ENCODE measurements at places on chromosomes 16 and 17.

DNA sequence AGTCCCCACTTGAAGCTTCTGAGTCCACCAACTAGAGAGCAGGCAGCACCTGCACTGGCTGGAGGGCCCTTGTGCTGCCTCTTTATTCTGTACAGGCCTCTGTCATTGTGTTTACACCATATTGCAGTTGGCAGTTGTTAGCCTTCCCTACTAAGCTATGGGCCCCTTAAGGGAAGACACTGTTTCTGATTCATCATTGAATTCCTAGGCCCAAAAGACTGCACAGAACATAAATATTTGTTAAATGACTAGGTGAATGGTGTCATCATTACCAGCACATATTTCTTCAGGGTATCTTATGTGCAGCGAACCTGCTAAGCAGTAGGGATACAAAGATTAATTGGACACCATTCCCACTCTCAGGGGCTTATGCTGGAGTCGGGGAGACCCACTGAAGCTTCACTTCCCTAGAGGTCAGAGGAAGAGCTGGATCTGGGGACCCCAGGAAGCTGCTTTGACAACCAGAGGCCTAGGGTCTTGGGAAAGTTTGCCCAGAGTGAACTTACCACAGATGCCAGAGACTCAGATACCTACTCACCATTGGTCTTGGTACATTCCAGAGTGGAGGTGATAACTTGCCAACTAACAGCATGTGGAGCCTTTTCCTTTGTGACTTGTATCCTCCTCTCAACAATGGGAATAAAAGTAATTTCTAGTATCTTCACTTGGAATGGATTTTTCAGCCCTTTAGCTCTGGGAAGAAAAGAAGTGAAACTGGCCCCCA, 28.7 kb upstream of the DDX52 start:
- DNase-seq, result no peak

DNA sequence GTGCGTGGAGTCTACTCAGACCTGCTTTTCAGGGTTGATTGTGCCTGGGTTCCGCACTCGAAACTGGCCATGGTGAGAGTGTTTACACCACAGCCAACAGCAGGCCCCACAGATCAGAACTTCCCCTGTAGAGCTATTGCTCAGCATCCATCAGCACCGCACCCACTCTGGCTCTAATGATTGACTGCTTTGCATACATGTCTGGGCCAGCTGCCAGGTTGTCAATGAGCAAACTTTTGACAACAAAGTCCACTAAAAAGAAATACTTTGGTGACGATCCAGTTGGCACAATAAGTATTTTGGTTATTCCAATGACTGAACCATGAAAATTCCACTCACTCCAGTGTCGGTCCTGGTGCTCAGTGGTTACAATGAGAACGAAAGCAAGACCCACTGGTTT, 190.7 kb downstream of the FOXL1 start:
- peak; percentile 74 for DNase-seq

- no peak for DNase-seq
These were observed 2.9 kb upstream of the KRTAP3-3 start for GRCh38 chr17:40996829-40997228.

DNA sequence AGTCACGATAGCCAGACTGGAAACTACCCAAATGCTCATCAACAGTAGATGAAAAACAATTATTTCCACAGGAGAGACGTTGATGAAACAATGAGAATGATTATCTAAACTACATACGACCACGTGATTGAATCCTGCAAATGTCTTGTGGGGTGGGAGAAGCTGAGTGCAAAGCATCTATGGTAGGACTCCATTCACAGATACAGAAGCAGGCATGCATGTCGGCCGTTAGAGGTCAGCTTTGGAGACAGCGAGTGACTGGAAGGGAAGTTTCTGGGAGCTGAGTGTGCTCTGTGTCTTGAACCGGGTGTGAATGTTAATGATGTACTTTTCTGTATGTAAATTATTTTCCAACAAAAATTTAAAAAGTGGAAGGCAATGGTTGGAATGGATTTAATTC, 71.5 kb upstream of the DNAJA2 start:
- DNase-seq, result no peak

GRCh38 chr17:59617156-59617732, 2.5 kb upstream of the CLTC start:
- DNase-seq, result no peak

- DNase-seq, result no peak
These were observed 57.1 kb downstream of the PRMT7 start for GRCh38 chr16:68367891-68368290.

GRCh38 chr17:11387610-11388009, 146.6 kb downstream of the SHISA6 start:
- DNase-seq, result no peak

DNA sequence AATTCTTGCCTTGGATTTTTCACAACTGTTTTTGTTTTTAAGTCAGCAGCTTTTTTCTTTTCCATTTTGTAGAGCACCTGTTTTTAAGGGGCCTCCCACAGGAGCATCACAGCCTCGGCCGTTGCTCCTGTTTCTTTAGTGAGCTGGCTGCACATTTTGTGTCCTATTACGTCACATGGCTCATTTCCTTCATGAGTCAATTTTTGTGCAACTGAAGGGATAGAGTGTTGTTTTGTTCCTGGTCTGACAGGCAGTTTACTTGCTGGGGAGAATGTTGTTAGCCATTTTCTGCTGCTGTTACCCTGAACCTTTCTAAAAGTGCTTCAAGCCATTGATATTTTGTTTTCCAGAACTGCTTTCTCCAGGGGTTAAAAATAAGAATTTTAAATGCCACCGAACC, 45.0 kb upstream of the CRISPLD2 start:
- DNase-seq, result no peak

DNA sequence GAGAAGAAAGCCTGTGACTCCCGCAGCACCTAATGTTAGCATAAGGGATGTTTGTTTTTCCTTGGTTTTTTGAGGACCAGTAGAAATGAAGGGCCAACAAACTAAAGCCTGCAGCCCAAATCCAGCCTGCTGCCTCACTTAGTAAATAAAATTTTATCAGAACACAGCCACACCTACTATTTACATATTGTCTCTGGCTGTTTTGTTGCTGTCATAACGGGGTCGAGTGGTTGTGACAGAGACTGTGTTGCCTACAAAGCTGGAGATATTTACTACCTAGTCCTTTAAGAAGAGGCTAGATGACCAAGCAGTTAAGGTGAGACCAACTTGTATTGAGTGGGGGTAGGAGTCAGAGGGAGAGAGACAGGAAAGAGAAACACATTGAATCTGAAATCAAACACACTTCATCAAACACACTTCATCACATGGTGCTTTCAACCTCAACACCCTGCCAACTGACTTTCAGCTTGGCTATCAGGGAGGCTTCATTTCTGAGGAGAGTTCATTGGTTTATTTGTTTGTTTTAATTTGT, 546.3 kb upstream of the CDH11 start:
- no peak for DNase-seq

DNA sequence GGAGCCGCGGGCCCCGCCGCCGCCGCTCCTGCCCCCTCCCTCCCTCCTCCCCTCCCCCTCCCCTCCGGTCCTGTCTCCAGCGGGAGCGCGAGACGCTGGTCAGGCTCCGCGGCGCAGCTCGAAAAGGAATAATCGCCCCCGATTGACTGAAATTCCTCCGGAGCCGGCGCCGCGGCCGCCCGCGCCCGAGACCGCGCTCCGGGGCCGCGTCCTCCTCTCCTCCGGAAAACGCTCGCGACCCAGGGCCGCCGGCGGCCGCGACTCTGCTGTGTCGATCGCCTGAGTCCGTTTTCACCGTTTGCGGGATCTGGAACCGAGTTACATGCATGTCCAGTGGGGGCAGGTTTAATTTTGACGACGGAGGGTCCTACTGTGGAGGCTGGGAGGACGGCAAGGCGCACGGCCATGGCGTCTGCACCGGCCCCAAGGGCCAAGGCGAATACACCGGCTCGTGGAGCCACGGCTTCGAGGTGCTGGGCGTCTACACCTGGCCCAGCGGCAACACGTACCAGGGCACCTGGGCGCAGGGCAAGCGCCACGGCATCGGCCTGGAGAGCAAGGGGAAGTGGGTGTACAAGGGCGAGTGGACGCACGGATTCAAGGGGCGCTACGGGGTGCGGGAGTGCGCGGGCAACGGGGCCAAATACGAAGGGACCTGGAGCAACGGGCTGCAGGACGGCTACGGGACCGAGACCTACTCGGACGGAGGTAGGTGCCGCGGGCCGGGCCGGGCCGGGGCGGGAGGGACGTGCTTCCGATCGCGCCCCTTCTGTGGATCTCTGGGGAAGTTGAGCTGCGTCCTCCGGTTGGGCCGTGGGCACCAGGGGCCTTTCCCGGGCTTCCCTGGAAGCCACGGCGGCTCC, 744 bp downstream of the JPH3 start:
- no peak for DNase-seq

GRCh38 chr17:17714261-17714866, 33.1 kb downstream of the RAI1 start:
- DNase-seq, result no peak

- DNase-seq, result no peak
These were observed 23.4 kb downstream of the NMRAL1 start for GRCh38 chr16:4450931-4451519.

GRCh38 chr16:89044418-89045180, 49.1 kb upstream of the ACSF3 start:
- DNase-seq, result no peak

- no peak for DNase-seq
These were observed 44.0 kb upstream of the ABCC11 start for GRCh38 chr16:48291303-48291702.

DNA sequence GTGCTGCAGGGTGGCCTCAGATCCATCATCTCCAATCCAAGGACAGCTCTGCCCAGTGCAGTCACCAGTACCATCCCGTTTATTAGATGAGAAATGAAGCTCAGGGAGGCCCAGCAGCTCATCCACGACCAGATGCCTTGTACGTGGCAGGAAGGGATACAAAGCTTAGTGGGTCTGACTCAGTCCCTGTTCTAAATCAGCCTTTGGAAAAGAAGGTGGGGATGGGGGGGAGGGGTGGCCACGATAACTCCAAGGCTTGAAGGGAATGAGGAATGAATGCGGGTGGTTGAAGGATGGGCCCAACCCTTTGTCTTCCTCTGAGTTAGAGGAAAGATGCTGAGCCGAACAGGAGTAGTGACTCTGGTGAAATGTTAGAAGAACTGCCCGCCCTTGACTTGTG, 25.8 kb downstream of the LLGL2 start:
- no peak for DNase-seq

DNA sequence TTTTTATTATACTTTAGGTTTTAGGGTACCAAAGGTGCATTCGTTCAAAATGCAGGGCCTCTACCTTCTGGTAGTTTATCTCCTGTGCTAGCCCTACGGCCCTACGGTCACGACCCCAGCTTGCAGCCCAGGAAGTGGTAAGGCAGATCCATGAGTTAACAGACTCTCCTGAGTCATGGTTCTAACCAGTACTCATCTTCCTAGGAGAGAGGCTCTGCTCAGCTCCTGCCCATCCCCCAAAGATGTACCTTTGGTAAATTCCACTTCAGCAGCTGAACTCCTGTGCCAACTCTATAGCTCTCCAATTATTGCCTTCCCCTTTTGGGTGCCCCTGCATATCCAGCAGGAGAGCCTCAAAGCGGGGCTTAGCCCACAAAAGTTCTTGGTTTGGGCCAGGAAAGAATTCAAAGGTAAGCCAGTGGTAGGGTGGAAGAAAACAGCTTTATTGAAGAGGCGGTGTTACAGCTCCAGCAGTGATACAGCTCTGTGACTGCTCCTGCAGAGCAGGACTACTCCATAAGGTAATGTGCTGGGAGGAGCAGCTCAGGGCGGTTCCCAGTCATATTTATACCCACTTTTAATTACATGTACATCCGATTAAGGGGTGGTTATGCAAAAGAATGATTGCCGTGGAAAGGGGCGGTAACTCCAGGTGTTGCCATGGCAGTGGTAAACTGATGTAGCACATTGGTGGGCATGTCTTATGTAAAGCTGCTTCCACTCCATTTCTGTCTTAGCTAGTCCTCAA, 241.4 kb downstream of the PMP22 start:
- no peak for DNase-seq

DNA sequence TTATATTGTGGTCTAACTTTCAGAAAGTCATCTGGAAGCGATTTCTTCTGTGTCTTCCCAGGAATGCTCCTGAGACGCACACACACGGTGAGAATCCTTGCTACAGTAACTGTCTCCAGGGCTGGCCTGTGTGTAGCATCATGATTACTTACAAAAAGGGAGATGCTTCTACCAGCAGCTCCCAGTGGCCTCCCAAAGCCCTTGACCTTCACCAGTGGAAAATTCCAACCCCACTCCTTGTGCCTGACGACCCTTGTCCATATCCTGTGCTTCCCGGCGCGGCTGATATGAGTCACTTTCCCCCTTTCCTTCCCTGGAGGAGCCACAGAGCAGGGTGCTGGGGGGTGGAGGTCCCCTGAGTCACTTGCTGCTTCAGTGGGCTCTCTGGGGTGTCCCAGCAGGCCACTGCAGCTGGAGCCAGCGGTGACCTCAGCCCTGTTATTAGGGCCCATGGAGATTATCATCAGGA, 22.1 kb upstream of the NAT9 start:
- no peak for DNase-seq

GRCh38 chr16:84458606-84459532, 45.6 kb downstream of the MEAK7 start:
- DNase-seq, result no peak

DNA sequence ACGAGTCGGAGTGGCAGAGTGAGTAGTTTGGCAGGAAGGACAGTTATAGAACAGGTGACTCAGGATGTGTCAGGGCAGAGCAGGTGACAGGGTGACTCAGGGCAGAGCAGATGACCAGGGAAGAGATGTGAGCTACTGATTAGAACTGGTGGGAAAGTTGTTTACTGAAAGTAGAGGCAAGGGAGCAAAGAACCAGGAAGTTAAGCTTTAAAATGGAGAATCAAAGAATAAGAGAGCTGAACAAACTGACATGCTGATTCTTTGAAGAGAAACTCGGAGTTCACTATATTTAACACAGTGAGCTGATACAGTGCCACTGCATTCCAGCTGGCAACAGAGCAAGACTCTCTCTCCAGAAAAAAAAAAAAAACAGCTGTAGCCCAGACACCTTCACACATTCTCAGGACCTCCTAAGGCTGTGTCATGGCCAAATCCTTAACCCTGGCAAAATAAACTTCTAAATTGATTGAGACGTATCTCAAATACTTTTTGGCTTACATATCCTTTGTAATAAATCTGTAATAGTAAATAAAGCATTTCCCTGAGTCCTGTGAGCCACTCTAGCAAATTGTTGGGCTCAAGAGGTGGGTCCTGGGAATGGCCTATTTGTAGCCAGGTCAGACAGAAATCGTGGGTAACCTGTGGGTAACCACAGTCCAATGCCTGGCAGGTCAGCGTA, 12.3 kb upstream of the UBE2I start:
- DNase-seq, result peak; percentile 59

- DNase-seq, result no peak
These were observed 10.1 kb downstream of the METRNL start for GRCh38 chr17:83089328-83090132.

DNA sequence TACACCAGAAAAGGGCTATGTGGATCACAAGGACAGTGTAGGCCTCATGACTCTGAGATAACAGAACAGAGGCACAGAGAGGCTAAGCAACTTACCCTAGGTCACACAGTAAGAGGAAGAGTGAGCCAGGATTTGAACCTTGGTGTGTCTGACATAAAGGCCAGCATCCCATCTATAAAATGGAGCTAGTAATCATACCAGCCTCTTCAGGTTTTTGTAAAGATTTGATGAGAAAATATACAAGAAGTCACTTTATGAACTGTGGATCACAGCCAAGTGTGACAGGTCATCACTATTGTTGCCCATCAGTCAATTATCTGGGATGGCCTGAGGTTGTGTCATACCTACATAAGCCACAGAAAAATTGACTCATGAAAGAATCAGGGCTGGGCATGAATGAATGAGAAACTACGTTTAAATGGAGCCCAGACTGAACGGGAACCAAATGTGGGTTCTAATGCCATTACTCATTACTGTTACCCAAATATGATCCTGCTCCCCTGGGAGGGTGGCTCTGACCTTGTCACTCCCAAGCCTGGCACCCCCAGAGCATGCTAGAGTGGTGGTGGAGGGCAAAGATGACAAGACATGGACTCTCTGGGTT, 21.0 kb downstream of the FBXO39 start:
- DNase-seq, result no peak

All from mucosa of gallbladder (tissue), 1 donor.